DMS53 (cell line): ENCODE measurements at places on chromosomes 11 and 22.

GRCh38 chr22:24107661-24108060, 73.6 kb upstream of the SUSD2 start:
- DNase-seq = no peak

DNA sequence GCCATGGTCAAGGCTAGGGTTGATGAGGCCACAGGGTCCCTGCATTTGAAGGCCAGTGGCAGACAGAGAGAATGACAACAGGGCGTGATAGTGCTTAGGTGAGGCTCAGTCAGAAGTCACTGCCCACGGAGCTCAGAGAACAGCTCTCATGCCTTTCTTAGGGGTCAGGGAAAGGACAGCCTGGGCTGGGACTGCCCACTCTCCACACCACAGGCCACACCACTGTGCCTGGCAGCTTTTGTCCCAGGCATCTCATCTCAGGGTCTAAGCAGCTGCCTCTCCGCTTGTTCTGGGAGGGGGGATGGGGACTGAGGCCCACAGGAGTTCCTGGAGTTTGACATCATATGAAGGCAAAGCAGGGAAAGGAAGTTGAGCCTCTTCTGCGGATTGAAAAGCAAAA, 150.2 kb upstream of the B3GAT1 start:
- DNase-seq = no peak

GRCh38 chr11:77075425-77075905, 8.7 kb downstream of the CAPN5 start:
- peak; percentile 96 for DNase-seq

- DNase-seq = peak; percentile 36
These were observed 1.2 kb downstream of the MAJIN start for GRCh38 chr11:64970731-64971151.

GRCh38 chr11:72789493-72790131, 4.2 kb downstream of the STARD10 start:
- no peak for DNase-seq

GRCh38 chr11:17753641-17754040, 19.1 kb downstream of the KCNC1 start:
- no peak for DNase-seq

- no peak for DNase-seq
These were observed 188.6 kb downstream of the HIPK3 start for GRCh38 chr11:33445761-33446161.

GRCh38 chr11:103167166-103167565, 57.9 kb downstream of the DYNC2H1 start:
- DNase-seq = no peak
